ENCODE measurements at places on chromosomes 4 and X.
A peak's percentile ranks its signal among the peaks of the same experiment; 100 is the strongest.

- no peak for DNase-seq
Measured at GRCh38 chrX:128818690-128819089, 704.6 kb downstream of the SMARCA1 start.

DNA sequence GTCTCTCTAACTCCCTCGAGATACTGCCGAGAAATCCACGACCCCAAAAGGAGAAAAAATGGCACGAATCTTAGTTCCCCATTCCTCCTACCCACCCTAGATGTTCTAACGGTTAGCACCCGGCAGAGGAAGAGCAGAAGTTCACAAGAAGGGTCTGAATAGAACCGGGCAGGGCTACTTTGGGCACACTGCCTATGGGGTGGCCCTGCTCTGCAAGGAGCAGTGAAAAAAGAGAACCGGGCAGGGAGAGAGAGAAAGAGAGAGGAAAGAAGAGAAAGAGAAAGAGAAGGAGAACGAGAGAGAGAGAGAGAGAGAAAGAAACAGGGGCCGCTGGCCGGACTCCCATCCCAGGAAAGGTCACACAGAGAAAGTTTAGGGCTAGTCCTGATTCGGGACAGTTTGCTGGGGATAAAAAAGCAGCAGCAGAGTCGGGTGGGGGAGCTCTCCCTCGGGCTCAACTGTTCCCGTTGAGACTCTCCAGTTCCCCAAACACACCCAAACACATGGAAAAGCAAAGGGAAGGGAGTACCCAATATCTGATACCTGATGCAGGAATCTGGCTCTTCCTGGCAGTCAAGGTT is 468 bp downstream of the GLA start:
- DNase-seq, result peak; percentile 5

DNA sequence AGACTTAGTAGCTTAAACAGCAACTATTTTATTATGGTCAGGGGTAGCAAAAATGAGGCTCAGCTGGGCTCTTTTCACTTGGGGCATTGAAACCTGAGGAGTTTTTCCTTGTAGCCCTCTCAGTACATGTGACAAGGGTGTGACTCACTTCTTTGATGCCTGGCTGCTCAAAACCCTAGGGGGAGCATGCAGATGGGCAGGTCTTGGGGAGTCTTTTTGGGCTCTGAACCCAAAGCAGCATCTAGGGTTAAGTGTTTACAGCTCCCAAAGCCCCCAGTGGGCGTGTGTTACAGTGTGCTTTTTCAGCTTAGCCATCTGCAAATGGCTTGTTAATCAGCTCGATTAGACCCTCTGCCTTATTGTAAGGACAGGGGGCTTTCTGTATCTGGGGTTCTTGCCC is 1752.7 kb downstream of the PCDH7 start:
- DNase-seq, result no peak

GRCh38 chr4:88143504-88143903 is 14.9 kb downstream of the ABCG2 start:
- DNase-seq, result no peak

GRCh38 chr4:143351774-143352451 is 15.2 kb downstream of the GAB1 start:
- DNase-seq, result no peak

GRCh38 chrX:83508526-83509253 is 600 bp downstream of the POU3F4 start:
- DNase-seq, result no peak

DNA sequence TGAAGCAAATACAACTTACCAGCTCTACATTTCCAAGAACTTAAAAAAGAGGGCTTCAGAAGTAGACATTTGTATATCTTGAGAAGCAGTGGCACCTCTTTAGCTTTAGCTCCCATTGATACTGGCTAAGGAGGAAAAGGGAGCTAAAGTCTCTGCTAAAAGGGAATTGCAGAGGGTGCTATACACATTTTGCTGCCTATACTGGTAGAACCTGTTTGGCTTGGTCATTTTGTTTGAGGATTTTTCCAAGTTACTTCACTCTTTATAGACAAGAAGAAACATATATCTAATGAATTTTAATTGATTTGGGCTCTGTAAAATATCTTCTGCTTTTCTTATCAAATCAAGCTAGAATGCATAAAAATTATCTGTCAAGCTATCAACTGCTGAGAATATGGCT is 11.8 kb downstream of the PAPSS1 start:
- DNase-seq, result no peak

- no peak for DNase-seq
Measured at GRCh38 chrX:104641176-104641575, 75.2 kb downstream of the IL1RAPL2 start.

DNA sequence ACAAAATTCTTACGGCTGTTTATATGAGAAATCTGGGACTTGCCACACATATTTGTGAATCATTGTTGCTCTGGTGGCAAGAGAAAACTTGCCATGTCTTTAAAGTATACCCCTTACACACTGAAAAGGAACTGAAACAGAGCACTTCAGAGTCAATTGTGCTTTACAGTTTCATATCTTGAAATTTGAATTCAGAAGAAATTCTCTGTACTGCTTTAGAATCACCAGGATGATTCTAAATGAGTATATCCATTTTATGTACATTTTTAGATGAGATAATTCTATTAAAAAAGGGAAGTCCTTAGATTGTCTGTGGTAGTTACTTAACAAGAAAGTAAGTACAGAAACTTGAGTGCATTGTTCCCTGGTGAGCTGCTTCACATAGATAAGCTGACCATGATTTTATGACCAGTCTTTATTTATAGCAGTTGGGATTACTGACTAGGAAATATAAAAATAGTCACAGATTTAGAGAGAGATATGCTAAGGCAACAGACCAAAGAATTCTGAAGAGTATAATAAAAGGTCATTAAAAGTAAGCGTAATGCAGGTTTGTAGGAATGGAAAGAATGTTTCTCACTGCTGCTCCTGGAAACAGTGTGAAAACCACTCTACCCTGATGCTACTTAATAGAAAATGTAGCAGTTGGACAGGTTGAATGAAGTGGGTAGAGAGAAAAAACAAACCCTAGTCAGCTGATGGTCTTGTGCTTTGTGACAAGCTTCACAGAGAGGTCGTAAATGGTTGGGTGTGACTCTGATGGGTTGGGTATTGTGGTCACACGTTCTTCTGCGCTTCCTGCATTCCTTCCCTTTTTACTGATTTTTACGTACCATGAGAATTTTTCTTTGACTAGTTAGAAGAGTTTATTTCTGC is 41.0 kb downstream of the FNIP2 start:
- peak; percentile 55 for DNase-seq

DNA sequence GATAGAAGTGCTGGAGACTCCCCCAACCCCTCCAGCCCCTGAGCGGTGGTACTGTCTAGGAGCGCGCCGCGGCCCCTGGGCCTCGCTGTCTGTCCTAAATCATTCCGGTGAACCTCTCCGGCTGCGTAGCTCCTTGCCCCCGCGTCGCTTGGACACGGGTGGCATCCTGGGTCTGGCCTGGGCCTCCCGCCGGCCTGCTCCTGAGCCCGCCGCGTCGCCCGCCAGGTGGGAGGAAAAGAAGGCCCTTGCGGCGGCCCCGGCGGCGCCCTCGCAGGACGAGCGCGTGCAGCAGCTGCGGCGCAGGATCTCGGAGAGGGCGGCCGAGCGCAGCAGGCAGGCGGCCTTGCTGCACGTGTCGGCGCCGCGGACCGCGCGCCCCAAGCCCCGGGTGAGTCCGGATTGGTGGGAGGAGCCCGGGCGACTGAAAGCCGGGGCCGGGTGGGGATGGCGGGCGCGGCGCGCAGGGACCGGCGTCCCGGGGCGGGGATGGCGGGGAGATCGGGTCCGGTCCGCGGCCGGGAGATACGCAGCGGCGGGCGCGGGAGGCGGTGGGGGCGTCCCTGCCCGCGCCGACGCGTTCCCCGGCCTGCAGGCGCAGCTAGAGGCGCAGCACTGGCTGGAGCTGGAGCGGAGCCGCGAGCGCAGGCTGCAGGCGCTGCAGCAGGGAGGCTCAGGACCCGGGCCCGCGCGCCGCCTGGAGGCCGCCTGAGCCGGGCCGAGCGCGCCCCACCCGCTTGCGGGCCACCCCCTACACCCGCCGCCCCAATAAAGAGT is 6.5 kb upstream of the RNF4 start:
- peak; percentile 72 for DNase-seq

- DNase-seq, result no peak
Measured at GRCh38 chrX:37667141-37667540, 18.4 kb upstream of the XK start.

GRCh38 chr4:94561249-94562024 is 109.7 kb downstream of the PDLIM5 start:
- no peak for DNase-seq

DNA sequence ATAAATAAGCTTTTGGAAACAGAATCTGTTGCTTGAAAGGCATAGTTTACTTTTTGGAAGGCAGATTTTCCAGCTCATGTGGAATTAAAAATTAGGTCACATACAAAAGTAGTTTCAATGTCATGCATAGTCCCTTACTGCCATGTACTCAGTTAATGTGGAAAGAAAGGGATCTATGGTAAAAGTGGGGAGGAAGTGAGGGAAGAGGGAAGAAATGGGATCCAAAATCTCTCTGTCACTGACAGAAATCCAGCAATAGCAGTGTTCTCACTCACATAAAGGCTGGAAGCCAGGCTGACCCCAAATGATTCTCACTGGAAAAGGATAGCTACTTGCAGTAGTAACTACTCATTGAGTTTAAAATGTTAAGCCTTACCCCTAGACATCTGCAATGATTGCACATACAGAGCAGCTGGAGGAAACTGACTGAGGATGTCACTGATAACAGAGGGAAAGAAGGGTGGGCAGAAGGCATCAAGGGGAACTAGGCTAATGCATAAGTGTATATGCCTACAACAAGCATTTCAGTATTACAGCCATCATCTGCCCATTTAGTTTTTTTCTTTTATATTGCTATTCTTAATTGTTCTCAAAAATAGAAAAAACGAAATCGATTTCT is 445.6 kb downstream of the FAT4 start:
- no peak for DNase-seq

DNA sequence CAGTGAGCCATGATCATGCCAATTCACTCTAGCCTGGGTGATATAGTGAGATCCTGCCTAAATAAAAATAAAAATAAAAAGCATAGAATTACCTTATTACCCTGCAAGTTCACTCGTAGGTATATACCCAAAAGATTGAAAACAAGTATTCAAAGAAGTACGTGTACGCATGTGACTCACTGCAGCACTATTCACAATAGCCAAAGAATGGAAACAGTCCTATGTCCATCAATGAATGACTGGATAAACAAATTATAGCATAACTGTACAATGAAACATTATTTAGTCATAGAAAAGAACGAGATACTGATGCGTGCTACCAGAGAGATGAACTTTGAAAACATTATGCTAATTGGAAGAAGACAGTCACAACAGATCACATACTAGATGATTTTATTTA is 204.6 kb upstream of the DIAPH2 start:
- DNase-seq, result no peak

DNA sequence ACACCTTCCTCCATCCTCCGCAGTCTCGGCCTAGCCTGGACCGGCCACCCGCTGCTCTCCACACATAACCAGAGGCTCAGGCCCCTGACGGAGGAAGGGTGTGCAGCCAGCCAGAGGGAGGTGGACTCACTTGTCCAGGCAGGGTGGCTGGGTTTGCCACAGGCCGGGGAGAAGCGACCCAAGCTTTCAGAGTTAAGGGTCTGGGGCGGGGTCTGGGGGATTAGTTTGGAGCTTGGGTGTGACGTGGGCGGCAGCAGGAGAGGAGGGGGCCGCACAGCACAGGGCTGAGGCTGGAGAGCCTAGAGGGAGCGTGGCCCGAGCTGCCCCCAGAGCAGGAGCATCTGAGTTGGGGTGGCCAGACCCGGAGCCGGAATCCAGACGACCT is 22.4 kb upstream of the CPLX1 start:
- DNase-seq, result no peak

Data from immature natural killer cell (primary cell).